ENCODE measurements at places on chromosomes 5 and 9.

GRCh38 chr5:114101153-114101552 is 260.7 kb upstream of the KCNN2 start:
- no peak for DNase-seq

GRCh38 chr5:177995691-177996595 is at the start of gene PROP1:
Gene PROP1 (minus strand): TSS chr5:177996242. CDS start chr5:177995933, 309 bp downstream.
- no peak for DNase-seq

- no peak for DNase-seq
These were observed 116.9 kb upstream of the SLC1A3 start for GRCh38 chr5:36489505-36489904.

DNA sequence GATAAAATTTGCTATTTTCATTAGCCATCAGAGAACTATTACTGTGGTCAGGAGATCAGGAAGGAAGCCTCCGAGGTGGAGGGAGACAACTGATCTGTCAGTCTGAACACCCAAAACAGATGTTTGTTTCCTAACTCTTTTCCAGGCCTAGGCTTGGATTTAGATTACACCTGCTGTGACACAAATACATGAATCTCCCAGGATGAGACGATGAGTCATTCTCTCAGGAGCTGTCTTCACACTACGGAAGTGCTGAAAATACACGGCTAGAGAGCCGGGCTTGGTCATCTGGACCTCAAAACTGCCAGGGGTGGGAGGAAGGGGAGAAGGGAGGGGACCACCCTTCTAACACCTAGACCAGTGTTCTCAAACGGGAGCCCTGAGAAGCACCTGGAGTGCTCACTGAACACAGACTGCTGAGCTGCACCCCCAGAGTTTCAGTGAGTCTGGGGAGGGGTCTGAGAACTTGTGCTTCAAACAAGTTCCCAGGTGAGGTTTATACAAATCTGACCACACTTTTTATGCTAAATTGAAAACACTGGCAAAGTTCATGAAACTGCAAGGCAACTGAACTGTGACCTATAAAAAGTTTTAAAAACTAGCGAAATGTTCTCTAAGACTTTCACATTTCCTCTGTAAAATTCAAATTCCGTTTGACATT is 80.3 kb upstream of the EQTN start:
- no peak for DNase-seq

DNA sequence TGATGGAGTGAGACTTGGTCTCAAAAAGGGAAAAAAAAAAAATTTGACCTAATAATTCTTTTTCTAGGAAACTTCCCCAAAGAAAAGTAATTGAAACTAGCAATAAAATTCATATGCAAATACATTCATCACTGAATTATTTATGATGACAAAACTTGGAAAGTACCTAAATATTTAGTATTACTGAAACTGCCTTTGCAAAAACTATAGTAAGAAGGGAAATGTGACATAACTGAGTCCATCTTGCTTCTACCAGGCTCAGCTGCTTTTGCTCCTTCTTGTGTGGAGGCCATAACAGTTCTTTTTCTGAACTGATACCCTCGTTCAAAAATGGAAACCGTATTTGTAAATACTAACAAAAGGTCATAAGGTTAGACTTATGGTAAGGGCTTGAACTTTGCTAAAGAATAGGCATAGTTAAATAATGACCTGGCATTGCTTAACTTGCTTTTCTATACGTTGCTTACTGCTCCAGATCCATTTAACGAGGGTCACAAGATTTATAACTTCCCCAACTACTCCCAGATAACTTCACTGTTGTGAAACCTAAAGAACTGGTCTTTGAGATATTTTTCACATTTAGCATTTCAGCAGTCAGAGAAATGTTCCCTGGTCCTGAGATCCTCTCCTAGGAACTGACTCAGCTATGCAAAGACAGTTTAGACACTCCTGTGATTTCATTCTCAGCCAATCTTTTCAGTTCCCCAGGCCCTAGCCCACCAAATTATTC is 68.4 kb downstream of the CFAP95 start:
- no peak for DNase-seq

GRCh38 chr5:6162175-6162574 is 216.2 kb downstream of the MED10 start:
- DNase-seq, result no peak

DNA sequence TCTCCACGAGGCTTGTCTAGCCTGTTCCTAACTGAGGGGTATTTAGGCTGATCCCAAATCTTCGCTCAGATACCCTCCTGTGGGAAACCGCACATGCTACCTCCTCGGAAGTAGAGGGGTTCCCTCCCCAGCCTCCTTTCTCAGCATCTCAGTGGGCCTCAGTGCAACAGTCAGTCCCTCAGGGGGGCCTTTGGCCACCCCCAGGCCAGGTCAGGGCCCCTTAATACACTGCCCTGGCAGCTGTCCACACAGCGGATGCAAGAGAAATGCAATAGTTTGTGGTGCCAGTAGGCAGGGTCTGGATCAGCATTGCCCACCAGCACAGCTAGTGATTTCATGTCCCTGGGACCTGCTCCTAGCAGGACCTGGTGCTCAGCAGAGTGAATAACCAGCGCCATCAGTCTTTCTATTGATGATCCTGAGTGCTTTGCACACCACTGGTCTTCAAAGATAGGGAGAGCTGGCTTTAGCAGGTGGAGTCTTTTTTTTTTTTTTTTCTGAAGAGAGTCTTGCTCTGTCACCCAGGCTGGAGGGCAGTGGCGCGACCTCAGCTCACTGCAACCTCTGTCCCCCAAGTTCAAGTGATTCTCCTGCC is 7.5 kb downstream of the PLPP7 start:
- no peak for DNase-seq

GRCh38 chr9:130986356-130986965 is 22.5 kb upstream of the LAMC3 start:
- DNase-seq, result no peak

- DNase-seq, result no peak
These were observed 1.0 kb downstream of the AQP3 start for GRCh38 chr9:33446240-33446945.

GRCh38 chr5:159106193-159106568 is 6.5 kb upstream of the EBF1 start:
- DNase-seq, result no peak

GRCh38 chr9:84079994-84080393 is 99.4 kb downstream of the RMI1 start:
- no peak for DNase-seq

GRCh38 chr5:91302305-91302704 is 80.8 kb downstream of the ARRDC3 start:
- DNase-seq, result no peak

- no peak for DNase-seq
These were observed 114.1 kb upstream of the DAPK1 start for GRCh38 chr9:87383344-87384150.

DNA sequence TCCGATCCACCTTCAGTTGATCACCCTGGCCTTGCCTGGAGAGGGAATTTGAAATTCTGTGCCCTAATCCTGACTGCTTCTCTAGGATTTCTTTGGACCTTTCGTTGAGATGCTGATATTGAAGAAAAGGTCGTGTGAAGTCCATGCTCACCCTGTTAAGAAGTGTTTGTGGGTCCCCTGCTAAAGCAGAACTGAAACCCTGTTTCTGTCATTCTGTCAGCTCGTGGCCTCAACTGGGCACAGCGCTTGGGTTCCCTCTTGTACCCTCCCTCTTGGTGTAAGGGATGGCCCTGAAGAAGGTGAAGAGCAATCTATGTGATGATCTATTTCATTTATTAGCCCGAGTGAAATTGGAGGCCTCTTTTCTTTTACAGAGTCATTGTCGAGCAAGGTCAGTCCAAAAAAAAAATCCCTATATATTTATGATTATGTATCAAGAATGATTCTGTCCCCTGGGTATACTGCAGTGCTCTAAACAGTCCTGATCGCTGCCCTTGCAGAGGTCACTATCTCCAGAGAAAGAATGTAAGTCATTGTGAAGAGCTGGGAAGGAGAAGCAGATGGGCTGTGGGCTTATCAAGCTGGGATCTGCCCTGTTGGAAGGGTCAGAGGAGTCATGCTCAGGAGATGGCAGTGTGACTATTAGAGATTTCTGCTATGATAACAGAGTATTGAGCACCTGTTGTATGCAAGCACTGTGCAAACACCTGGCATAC is 56.1 kb downstream of the WWC1 start:
- DNase-seq, result no peak

DNA sequence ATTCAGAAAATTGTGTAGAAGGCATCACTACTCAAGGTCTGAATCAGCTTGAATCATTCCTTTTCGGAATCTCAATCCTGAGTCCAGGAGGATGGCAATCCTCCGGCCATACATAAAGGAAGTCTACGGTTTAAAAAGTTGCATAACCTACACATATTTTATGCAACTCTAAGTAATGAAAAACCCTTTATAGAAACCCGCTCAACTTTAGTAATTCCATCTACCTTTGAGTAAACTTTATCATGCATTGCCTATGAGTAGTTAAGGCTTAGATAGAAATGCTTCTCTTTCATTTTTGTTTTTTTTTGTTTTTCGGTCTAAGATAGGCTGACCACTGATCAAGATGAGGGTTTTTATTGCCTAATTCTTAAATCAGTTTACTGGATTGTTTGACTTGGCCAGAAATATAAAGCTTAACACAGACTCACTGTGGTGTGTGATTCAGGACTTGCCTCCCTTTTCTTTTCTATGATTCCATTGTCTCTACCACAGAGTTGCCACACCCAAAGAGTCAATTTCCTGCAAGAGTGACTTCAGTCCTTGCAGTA is 85.0 kb downstream of the LURAP1L start:
- DNase-seq, result no peak

DNA sequence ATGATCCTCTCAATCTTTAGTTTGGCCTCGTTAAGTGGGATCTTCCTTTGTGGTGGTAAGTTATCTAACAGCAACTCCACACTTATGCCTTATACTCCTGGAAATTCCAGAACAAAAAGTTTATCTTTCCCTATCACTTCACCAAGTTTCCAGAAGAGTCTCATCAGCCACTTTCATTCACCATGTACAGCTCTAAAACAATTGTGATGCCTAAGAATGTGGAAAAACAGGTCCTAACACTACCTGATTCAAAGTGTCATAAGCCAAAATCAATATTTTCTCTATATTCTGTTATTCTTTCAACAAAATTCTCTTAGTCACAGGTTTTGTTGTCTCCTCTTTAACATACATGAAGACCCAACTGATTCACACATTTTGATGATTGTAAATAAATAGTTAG is 342.4 kb upstream of the TYRP1 start:
- no peak for DNase-seq

DNA sequence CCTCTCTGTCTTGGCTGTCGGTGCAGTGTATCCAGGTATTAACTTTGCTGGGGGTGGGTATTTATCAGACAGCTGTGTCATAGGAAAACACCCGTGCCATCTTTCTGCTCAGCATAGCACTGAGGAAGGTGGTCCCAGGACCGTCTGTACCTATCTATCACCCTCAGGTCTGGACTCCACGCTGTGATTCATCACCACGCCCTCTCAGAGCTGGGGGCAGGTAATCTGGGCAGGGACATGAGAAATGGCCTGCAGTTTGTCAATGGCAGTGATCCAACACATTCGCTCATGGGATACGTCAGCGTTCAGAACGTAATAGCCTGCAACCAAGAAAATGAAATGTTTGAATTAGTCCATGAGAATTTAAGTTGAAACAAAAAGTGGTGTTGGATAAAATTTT is 151.6 kb upstream of the MAP1B start:
- DNase-seq, result no peak

DNA sequence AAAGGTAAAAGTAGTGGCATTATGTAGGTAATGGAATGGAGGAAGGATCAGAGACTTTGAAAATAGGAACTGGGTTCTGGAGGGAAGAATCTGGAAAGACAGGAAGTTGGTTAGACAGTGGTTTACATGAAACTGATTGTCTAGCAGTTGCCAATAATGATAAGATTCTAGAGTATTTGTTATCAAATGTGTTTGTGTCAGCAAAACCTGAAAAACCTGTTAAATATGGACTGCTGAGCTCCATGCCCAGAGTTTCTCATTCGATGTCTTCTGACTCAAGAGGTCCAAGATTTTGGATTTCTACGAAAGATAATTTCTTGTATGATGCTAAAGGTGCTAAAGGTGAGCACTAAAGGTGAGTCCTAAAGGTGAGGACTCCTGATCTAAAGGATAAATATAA is 515.0 kb upstream of the TUSC1 start:
- no peak for DNase-seq

DNA sequence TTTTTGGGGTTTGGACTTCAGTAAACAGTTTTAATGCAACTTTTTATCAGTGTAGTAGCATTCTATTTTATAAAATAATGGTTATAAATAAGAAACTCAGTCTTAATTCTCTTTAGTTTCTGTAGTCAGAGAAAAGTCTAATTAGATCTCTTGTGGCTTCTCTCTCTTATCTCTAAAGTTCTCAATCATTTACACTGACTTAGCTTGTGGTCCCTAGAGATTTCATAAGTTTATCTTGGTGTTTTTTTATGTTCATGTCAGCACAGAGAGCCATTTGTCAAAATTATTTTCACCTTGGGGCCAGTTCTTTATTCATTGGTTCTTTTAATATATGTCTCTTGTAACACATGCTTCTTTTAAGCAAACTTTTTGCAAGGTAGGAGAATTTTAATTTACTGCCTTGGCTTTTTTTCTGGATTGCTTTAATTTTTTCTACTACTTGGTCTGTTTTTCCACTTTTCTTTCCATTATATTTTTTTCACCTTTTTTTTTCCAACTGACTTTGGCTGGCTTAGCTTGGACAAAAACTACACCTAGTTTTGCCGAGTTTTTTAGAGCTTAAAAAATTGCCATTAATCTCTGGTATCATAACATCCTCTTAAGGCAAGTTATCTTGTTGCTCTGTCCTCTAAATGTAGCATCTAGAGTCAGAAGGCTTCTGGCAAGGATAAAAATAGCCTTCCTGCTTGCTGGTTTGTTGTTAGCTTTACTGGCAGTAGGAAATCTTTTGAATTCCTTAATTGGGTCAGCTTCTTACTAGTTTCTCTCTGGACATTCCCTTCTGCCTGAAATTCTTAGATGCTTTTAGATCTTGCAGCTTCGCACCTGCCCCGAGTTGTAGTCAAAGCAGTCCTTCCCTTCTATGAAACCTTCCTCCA is 35.3 kb downstream of the CPEB4 start:
- no peak for DNase-seq

- DNase-seq, result no peak
These were observed 421.0 kb downstream of the KDM4C start for GRCh38 chr9:7178729-7179128.

DNA sequence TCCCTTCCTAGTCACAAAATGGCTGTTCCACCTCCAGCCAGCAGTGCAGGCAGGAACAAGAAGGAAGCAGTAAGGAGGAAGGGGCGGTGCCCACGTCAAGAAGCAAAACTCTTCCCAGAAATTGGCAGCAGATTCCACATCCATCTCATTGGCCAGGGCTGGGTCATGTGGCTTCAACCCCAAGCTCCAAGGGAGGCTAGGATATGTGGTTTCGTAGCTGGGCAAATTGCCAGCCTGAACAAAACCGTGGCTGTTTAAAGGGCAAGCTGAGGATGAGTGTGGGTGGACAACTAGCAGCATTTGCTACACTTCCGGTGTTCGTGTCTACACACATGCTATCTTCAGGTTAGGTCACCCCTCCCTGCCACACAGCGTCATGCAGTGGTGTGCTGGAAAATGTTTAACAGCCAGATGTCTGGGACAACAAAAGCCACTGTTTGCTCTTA is 92.1 kb upstream of the MAP1B start:
- DNase-seq, result no peak

GRCh38 chr9:108278341-108278740 is 577.4 kb downstream of the ACTL7B start:
- DNase-seq, result no peak

All from stimulated activated CD8-positive, alpha-beta memory T cell treated with anti-CD3 and anti-CD28 coated beads, Interleukin-12 subunit alpha, Interleukin-12 subunit beta, amount 100 ng/mL, for 4 hours (primary cell).